Progenitor cell of endocrine pancreas (in vitro differentiated cells): ENCODE measurements at places on chromosomes 16 and 17. TPM values are rescaled to one million over a fixed set of nuclear protein-coding genes. Genes with fewer than 3 reads are reported as not detected.

RAB11FIP4 gene
- 65.5 and 66.1 TPM in 2 replicates for total RNA-seq

KCNJ16 gene
- total RNA-seq = 16.6 and 17.9 TPM in 2 replicates

ERN1 gene
- total RNA-seq = 39.4 and 43.1 TPM in 2 replicates

WFIKKN2 gene
- not detected in 2 replicates for total RNA-seq

CEP295NL gene
- 2.3 and 2.6 TPM in 2 replicates for total RNA-seq

OR2C1 gene
- total RNA-seq = 0.19 TPM in 1 of 2 replicates, not detected in the other

GLIS2 gene
- 22.2 and 23.2 TPM in 2 replicates for total RNA-seq

YWHAE gene
- total RNA-seq = 951 and 984 TPM in 2 replicates

SDK2 gene
- 6.7 and 7.1 TPM in 2 replicates for total RNA-seq

ACSM3 gene
- 119 and 131 TPM in 2 replicates for total RNA-seq

ACAP1 gene
- 1.0 TPM in 1 of 2 replicates, not detected in the other for total RNA-seq

ADAD2 gene
- total RNA-seq = not detected in 2 replicates

DNA sequence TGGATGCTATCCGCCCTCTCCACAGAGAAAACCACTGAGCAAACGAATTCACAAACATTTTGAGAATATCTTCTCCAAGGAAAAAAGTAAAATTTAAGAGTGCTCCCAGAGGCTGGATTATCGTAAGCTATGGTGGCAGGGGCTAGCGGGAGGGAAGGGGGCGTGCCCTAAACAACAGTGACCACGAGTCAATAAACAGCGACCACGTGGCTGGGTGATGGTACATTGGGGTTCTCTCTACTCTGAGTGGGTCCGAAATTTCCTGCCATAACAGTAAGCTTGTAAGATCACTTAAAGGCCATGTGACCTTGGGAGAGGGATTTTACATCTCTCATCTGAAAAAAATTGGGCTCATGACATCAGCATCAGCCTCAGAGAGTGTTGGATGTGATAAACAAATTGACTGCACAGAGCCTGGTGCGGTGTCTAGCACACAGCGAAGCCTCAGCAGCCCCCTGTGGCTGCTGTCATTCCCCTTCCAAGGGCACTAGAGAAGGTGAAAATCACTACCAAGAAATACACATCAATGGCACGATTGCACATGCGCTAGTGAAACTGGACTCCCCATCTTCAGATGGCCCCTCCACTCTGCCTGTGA, 213.2 kb downstream of the XYLT1 start:
- no peaks in the 10 kb centered on the region for H3K4me1 ChIP-seq
- DNase-seq = no peak
- H3K27ac ChIP-seq = no peak overlapping the region
- H3K27me3 ChIP-seq = no peaks in the 10 kb centered on the region
- no peak overlapping the region for H3K4me3 ChIP-seq
- no peaks in the 10 kb centered on the region for H3K36me3 ChIP-seq

- H3K4me3 ChIP-seq = no peak overlapping the region
- no peaks in the 10 kb centered on the region for H3K36me3 ChIP-seq
- no peaks in the 10 kb centered on the region for H3K4me1 ChIP-seq
- no peak overlapping the region for H3K27ac ChIP-seq
- DNase-seq = no peak
- H3K27me3 ChIP-seq = peaks cover 25% of the 10 kb centered on the region
These were observed 237.7 kb upstream of the ZFHX3 start for GRCh38 chr16:73285436-73286201.

DNA sequence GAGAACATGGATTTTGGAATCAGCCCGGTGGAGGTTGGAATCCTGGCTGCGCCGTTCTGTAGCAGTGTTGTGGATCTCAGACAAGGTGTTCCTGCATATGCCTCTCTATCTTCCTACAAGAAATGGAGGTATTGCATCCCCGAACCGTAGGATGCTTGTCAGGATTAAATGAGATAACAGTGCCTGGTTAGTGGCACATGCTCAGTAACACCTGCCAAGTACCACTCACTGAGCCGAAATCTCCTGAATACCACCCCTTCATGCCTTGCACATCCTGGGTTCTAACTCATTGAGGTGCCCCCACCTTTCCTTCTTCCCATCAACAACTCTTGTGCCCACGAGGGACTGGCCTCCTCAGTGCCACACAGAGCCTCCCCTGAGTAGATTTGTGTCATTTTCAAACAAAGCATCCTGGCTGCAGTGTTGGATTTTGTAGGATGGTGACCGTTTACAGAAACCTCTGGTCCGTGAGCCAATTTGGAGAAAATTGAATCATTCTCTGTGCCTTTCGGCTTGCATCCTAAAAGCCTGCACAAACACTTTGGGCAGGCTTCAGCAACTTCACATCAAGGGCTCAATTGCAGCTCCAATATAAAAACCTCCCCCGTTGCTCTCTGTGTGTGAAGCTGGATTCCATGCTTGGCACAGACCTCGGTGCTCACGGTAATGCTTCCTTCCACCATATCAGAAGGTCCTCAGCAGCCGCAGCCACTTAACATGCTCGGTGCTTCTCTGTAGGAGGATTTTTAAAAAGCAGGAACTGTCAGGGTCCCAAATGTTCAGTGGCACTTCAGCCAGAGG, 84.2 kb downstream of the WWOX start:
- peaks cover 4% of the 10 kb centered on the region for H3K4me1 ChIP-seq
- H3K27ac ChIP-seq = no peak overlapping the region
- no peaks in the 10 kb centered on the region for H3K36me3 ChIP-seq
- H3K4me3 ChIP-seq = no peak overlapping the region

- DNase-seq = no peak
- no peak overlapping the region for H3K27ac ChIP-seq
- H3K36me3 ChIP-seq = no peaks in the 10 kb centered on the region
- H3K27me3 ChIP-seq = peaks cover 7% of the 10 kb centered on the region
These were observed 173.3 kb downstream of the PMP22 start for GRCh38 chr17:15091825-15092224.

DNA sequence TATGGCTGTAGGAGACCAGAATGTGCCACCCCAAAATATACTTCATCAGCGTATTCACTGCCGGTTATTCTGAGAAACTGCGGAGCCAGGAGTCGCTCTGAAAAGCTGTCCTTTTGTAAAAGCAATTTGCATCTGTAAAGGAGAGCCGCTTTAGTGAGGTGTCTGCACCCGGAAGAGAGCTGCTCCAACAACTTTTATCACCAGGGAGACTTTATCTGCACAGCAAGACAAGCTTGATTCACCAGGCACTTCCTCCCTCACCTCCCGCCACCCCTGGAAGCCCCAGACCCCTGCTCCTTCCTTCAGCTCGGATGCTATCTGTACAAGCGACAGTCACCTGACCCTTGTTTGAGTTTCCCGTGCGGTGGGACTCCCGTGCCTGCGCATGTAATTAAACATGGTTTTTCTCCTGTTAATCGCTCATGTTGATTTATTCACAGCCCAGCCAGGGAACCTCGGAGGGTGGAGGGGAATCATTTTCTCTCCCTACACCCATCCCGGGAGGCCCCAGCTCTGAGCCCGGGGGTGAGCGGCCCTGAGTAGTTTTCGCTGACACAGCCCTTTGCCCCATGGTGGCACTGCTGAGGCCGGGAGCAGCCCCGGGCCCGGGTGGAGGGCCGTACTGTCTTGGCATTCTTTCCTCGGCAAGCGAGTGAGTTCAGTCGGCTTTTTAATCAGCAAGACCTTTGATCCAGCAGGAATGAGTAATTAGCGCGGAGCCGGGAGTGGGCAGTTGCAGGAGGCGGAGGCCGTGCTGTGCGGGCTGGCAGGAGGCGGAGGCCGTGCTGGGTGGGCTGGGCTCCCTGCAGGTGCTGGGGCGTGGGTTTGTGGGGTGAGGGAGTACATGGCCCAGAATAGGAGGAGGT, 222.7 kb upstream of the CIBAR2 start:
- peaks cover 13% of the 10 kb centered on the region for H3K27me3 ChIP-seq
- peak overlapping the region; percentile 67 for H3K4me3 ChIP-seq
- peaks cover 25% of the 10 kb centered on the region for H3K4me1 ChIP-seq
- H3K36me3 ChIP-seq = no peaks in the 10 kb centered on the region
- peak overlapping the region; percentile 91 for H3K27ac ChIP-seq
- peak; percentile 51 for DNase-seq

GRCh38 chr17:3826191-3826590, 19.9 kb downstream of the NCBP3 start:
- H3K4me3 ChIP-seq = no peak overlapping the region
- DNase-seq = no peak
- H3K4me1 ChIP-seq = no peaks in the 10 kb centered on the region
- peaks cover 17% of the 10 kb centered on the region for H3K36me3 ChIP-seq
- H3K27ac ChIP-seq = no peak overlapping the region
- H3K27me3 ChIP-seq = no peaks in the 10 kb centered on the region

DNA sequence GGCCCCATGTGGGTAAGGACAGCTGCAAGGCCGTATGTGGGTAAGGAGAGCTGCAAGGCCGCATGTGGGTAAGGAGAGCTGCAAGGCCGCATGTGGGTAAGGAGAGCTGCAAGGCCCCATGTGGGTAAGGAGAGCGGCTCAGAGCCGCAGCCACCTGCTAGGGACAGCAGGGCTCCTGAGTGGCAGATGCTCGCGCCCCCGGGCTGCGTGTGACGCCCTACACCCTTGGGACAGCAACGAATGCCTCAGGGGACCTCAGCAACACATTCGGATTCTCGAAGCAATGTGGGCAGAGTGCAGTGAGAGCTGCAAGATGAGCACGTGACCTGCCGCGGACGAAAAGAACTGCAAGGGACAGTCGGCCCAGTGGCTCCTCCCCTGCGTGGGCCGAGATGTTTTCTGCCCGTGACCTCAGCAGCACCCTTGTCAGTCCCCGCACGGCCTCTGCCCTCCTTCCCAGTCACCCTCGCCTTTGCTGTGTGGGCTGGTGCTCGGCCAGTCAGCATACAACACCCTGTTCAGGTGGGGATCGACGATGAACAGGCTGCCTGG, 9.6 kb upstream of the SLC38A8 start:
- no peak overlapping the region for H3K4me3 ChIP-seq
- no peak for DNase-seq
- H3K27ac ChIP-seq = no peak overlapping the region
- peaks cover 5% of the 10 kb centered on the region for H3K4me1 ChIP-seq

GRCh38 chr16:27920391-27920891, 143.1 kb downstream of the GSG1L start:
- no peaks in the 10 kb centered on the region for H3K4me1 ChIP-seq
- no peak overlapping the region for H3K4me3 ChIP-seq
- H3K27ac ChIP-seq = no peak overlapping the region

GRCh38 chr16:2331931-2332267, 8.6 kb downstream of the ABCA3 start:
- no peaks in the 10 kb centered on the region for H3K4me1 ChIP-seq
- H3K36me3 ChIP-seq = no peaks in the 10 kb centered on the region
- H3K27ac ChIP-seq = no peak overlapping the region
- no peak for DNase-seq
- no peak overlapping the region for H3K4me3 ChIP-seq

DNA sequence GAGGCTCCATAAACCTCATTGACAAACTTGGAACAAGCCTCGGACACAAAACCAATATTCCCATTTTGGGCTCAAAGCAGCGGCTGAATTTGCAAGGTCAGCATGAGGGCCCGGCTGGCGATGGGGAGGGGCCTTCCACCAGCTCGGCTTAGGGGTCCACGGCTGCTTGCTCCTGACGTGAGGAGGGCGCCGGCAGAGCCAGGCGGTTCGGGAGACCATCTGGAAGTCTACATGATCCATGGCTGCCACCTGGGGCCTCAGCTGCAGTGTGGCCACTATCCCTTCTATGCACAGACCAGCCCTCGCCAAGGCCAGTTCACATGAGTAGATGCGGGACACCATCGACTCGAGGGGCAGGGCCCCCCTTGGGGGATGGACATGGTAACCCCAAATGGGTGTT, 39.1 kb downstream of the NDEL1 start:
- no peak for DNase-seq
- H3K4me1 ChIP-seq = no peaks in the 10 kb centered on the region
- H3K27ac ChIP-seq = peak overlapping the region; percentile 5
- peaks cover 36% of the 10 kb centered on the region for H3K36me3 ChIP-seq
- H3K4me3 ChIP-seq = no peak overlapping the region

- peak overlapping the region; percentile 53 for H3K27ac ChIP-seq
- peaks cover 53% of the 10 kb centered on the region for H3K27me3 ChIP-seq
- H3K36me3 ChIP-seq = no peaks in the 10 kb centered on the region
- no peak overlapping the region for H3K4me3 ChIP-seq
- H3K4me1 ChIP-seq = peaks cover 10% of the 10 kb centered on the region
These were observed 7.5 kb downstream of the EPOP start for GRCh38 chr17:38667099-38667786.

GRCh38 chr16:88359008-88359407, 23.8 kb upstream of the ZNF469 start:
- H3K4me1 ChIP-seq = no peaks in the 10 kb centered on the region
- H3K27me3 ChIP-seq = peaks cover 34% of the 10 kb centered on the region
- no peak overlapping the region for H3K4me3 ChIP-seq
- H3K36me3 ChIP-seq = no peaks in the 10 kb centered on the region

GRCh38 chr16:15498427-15499175, 64.2 kb downstream of the BMERB1 start:
- H3K36me3 ChIP-seq = peaks cover 2% of the 10 kb centered on the region
- H3K27me3 ChIP-seq = peaks cover 3% of the 10 kb centered on the region
- peaks cover 14% of the 10 kb centered on the region for H3K4me1 ChIP-seq
- H3K27ac ChIP-seq = no peak overlapping the region
- DNase-seq = no peak

- H3K36me3 ChIP-seq = peaks cover 8% of the 10 kb centered on the region
- DNase-seq = no peak
- H3K27ac ChIP-seq = no peak overlapping the region
- H3K4me3 ChIP-seq = no peak overlapping the region
- H3K27me3 ChIP-seq = no peaks in the 10 kb centered on the region
These were observed 4.7 kb upstream of the FAAP100 start for GRCh38 chr17:81556863-81557262.

GRCh38 chr16:23388786-23389185, 64.2 kb downstream of the COG7 start:
- H3K27ac ChIP-seq = no peak overlapping the region
- H3K36me3 ChIP-seq = peaks cover 11% of the 10 kb centered on the region
- no peak overlapping the region for H3K4me3 ChIP-seq
- no peaks in the 10 kb centered on the region for H3K4me1 ChIP-seq

DNA sequence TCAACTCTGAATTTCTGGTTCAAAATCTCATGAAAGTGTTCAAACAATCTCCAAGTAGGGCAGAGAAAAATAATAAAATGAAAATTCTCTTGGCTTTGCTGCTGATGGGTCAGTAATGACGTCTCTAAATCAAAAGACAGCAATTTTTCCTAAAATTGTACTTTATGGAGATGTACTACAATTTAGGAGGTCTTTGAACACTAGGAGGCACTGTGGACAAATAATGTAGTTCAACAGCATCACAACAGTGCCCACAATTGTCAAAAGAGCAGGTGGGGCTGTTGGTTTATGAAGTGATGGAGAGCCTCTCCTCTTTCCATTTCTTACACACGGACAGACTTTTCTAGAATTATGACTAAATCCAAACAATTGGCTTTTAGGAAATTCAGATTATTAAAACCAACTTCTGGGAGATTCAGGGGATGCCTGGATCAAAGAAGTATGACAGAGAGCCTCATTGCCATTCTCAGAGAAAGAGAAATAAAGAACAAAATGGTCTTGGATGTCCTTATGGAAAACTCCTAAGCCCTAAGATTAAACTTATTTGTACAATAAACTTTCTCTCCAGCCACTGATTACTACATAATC, 23.8 kb downstream of the EZH1 start:
- no peak overlapping the region for H3K27ac ChIP-seq
- no peaks in the 10 kb centered on the region for H3K27me3 ChIP-seq
- no peak for DNase-seq
- no peaks in the 10 kb centered on the region for H3K4me1 ChIP-seq

- H3K36me3 ChIP-seq = no peaks in the 10 kb centered on the region
- peaks cover 13% of the 10 kb centered on the region for H3K27me3 ChIP-seq
- H3K4me1 ChIP-seq = peaks cover 26% of the 10 kb centered on the region
- no peak for DNase-seq
These were observed 636 bp upstream of the ERN1 start for GRCh38 chr17:64130559-64131001.

- peak; percentile 56 for DNase-seq
- H3K27ac ChIP-seq = peak overlapping the region; percentile 98
- no peaks in the 10 kb centered on the region for H3K27me3 ChIP-seq
- H3K4me3 ChIP-seq = peak overlapping the region; percentile 88
These were observed 1.8 kb downstream of the RAI1 start for GRCh38 chr17:17682737-17683680.
